D341Med (cell line): ENCODE measurements at places on chromosomes 1 and 21.

- DNase-seq: no peak
These were observed 18.7 kb downstream of the TRMT1L start for GRCh38 chr1:185137896-185138545.

DNA sequence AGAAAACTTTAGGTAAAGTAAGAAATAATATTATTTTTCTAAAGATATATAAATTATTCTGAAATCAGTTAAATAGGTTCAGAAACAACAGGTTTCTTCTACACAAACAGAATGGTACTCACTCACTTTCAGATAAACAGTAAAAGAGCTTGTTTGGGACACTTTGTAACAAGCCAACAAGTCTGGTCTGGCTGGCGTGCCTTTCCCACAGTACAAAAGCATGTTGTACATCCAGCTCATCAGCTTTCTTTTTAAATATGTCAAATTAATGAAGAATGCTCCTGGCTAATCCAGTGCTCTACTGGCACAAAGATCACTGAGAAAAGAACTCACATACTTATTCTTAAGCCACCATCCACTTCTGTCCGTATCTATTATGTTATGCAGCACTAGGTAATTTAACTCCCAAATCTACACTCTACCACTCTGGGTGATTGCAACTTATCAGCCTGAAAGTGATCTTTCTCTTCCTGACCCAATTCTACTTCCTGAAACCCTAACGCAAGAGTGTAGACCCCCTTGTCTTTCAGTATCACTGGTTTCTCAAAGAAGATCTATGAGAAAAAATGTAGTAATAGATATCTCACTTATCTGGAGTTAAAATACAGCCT, 32.6 kb downstream of the TRIT1 start:
- no peak for DNase-seq

- DNase-seq: no peak
These were observed 349.3 kb downstream of the PTPRU start for GRCh38 chr1:29585656-29586055.

- DNase-seq: no peak
These were observed 299.6 kb upstream of the NCAM2 start for GRCh38 chr21:20698585-20698984.

GRCh38 chr1:99621340-99621901, 24.5 kb upstream of the PALMD start:
- DNase-seq: no peak

DNA sequence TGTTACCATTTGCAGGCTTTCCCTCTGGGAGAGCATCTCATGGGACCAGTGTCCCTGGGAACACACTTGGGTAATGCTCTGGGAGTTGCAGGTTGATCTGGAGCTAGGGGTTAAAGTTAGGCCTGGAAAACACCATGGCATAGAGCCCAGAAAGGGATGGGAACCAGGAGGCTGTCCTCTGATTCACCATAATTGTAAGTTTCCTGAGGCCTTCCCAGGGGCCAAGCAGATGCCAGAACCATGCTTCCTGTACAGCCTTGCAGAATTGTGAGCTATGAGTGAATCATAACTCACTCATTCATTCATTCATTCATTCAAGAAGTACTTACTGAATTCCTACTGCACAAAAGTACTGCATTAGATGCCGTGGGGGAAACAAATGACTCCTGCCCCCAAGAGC, 50.0 kb downstream of the LACTBL1 start:
- no peak for DNase-seq

GRCh38 chr1:166925810-166926478, 49.4 kb downstream of the ILDR2 start:
- no peak for DNase-seq

DNA sequence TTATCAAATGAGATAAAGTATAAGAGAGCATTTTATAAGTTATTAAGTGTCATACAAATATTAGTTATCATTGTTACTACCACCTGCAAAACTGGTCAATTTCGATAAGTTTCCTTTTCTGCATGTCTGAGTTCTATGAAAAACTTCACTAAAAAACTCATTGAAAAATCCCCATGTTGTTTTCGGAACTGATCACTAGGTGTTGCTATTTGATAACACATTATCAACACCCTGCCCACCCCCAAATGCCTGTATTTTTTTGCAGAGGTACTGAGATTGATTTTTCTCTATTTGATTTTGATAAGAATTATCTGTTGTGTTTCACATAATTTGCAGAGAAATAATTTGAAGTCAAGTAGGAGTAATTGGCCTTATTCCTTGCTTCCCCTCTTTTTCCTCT, 22.1 kb upstream of the DISP1 start:
- DNase-seq: peak; percentile 54

DNA sequence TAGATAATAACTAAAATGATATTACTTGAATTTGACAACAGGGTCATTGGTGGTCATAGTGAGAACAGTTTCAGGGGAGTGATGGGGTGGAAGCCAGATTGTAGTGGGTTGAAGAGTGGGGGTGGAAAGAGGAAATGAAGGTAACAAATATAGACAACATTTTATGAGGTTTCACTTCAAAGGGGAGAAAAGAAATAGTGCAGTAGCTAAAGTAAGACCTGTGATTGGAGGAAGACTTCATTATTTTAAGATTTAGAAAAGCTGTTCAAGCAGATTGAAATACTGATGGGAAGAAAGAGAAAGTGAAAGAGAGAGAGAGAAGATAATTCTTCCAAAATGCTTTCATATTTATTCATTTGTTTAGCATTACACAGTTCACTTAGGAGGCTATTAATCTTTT, 52.0 kb upstream of the KCNA3 start:
- DNase-seq: no peak

DNA sequence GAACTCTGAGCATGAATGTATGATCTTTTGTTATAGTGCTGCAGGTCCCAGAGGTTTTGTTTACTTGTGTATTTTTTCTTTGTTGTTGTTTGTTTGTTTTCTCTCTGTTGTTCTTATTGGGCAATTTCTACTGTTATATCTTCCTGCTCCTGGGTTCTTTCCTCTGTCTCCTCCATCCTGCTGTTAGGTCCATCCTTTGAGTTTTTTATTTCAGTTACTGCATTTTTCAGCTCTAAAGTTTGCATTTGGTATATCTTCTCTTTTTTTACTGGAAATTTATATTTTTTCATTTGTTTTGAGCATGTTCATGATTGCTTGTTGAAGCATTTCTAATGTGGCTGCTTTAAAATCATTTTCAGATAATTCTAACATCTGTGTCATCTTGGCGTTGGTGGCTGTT, 9.9 kb downstream of the TRPM2 start:
- no peak for DNase-seq

- DNase-seq: no peak
These were observed 144.8 kb upstream of the VANGL1 start for GRCh38 chr1:115496904-115497527.

DNA sequence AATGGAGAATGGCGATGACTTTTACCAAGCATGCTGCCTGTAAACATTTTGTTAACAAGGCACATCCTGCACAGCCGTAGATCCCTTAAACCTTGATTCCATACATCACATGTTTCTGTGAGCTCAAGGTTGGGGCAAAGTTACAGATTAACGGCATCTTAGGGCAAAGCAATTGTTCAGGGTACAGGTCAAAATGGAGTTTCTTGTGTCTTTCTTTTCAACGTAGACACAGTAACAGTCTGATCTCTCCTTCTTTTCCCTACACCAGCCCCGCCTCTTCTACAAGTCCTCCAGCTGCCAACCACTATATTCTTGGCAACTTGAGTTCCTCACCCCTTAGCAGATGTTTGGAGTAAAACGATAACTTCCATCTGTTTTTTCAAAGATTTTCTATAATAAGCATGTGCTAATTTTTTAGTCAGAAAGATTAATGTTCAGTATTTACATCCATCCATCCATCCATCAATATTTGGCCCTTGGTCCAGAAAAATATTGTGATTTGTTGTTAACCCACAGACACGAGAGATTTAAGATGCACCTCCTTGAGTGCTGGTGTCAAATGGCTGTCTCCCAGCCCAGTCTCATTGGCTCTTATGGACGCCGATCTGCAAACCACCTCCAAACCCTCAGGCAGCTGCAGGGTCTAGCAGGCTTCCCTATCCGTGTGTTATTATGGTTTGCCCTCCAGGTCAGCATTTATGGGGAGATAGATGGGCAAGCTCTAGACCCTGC, 3.8 kb downstream of the DNALI1 start:
- DNase-seq: no peak

DNA sequence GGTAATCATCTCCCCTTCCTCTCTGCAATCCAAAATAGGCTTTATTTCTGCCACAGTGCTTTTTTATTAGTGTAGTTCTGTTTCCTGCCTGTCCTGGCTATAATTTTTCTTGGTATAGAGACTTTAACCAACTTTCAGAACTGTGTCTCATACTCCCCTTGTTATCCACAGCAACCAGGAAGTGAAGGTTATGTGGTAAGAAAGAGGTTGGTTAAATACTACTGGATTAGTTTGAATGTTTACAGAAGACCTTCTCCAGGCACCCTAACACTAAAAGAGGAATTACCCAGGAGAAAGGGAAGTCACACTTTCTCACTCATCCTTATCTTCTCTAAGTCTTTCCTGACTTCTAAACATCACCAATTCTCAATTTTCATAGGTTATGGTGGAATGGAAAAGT, 17.8 kb upstream of the TNFSF4 start:
- DNase-seq: no peak

GRCh38 chr1:160837558-160838205, 25.0 kb downstream of the CD244 start:
- no peak for DNase-seq

GRCh38 chr1:157993147-157993917, at the start of gene KIRREL1:
Gene KIRREL1 (plus strand): TSS chr1:157993645. CDS start chr1:157993677, 32 bp downstream.
- DNase-seq: peak; percentile 79

DNA sequence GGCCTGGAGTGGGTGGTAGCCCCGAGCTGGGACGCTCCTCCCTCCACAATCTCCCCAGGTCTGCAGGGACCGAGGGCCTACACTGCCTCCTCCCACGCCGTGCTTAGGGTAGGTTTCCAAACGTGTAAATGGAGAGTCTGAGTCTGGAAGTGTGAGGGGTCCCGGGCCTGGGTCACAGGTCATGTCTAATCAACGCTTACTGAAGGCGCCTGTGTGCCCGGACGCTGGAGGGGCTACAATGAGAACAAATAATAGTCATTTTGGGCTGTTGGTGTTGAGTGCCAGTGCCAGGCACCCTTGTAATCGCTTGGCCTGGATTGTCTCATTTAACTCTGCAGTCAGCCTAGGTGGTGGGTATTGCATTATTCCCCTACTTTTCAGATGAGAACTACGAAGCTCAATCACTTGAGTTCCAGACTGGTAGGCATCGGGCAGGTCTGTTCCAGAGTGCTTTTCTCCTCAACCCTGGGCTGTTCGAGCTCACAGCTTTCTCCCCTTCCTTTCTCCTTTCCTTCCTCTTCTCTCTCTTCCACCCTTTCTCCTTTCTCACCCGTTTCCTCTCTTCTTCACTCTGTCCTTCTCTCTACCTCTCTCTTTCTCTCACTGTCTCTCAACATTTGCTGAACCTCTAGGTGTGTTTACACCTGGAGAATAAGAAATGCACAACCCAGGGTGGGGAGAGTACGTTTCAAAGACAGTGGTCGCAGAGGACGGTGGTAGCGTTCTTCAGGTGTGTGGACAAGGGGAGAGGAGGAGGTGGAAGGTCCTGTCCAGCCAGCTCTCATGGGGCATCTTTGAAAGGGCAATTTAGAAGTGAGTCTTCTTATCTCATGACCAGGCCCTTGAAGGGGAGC, 883 bp downstream of the SLC66A1 start:
- DNase-seq: no peak

- no peak for DNase-seq
These were observed 74.9 kb downstream of the CCDC18 start for GRCh38 chr1:93255222-93256079.

- DNase-seq: no peak
These were observed 32.2 kb upstream of the GADD45A start for GRCh38 chr1:67652800-67653199.

- DNase-seq: no peak
These were observed 108.0 kb upstream of the KCTD3 start for GRCh38 chr1:215459136-215459535.

DNA sequence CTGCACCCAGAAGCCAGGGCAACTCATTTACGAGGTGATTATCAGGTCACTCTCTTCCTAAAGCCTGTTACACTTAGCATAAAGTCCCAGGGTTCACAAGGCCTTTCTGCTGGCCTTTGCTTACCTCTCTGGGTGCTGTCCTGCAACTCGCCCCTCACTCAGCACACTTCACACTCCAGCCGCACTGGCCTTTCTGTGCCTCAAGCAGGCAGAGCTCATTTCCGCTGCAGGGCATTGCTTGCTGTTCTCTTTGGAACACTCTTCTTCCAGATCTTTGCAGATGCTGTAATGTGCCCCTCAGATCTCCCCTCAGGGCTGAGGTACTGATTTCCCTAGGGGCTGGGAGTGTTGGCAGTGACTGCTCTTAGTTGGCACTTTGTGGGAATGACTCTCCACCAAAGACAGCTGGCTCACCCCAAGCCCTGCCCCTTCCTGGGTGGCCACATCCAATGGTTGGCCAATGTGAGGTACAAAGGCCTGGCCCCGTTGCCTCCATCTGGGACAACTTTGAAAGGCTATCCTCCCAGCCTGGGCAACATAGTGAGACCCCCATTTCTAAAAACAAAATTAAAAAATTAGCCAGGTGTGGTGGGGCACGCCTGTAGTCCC, 50.8 kb upstream of the SSBP3 start:
- no peak for DNase-seq

- no peak for DNase-seq
These were observed 149.8 kb upstream of the ETV3 start for GRCh38 chr1:157288006-157288405.

DNA sequence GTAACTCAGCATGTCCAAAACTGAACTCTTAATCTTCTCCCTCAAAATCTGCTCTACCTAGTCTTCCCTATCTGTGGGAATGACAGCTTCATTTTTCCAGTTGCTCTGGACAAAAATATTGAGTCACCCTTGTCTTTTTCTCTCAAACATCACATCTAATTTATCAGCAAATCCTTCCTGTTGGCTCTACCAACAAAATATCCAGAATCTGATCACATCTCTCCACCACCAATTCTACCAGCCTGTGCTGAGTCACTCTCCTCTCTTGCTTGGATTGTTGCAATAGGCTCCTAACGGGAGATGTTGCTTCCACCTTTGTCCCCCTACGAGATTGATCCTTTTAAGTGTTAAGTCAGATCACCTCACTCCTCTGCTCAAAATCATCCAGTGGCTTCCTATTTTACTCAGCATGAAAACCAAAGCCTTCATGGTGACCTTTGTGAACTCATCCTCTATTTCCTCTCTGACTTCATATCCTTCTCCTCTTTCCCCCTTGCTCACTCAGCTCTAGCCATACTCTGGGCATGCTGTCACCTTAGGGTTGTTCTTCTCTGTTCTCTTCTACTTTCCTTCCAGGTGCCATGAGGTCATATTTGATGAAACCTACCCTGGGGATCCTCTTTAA, 21.5 kb upstream of the SMYD2 start:
- DNase-seq: no peak

DNA sequence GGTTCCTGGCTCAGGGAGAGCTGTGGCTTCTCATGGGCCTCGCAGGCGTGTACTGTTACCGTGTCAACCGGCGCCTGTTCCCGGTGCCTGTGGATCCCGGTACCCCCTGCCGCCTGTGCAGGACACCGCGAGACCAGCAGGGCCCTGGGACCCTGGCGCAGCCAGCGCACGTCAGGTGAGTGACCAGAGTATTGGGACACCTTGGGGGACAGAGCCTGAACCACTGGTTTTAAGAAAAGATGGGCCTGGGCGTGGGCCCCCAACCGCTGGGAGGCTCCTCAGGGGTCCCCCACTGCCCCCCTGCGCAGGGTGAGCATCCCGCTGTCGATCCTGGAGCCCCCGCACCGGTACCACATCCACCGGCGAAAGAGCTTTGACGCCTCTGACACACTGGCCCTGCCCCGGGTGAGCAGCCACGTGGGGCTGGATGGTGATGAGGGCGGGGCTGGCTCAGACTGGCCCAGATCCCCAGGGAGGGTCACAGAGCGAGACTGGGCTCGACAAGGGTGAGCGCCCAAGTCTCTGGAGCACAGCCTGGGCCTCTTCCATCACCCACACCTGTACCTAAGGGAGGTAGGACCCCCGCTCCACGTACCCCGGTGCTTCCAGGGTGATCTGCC, 10.5 kb downstream of the MIIP start:
- no peak for DNase-seq
